Hematopoietic multipotent progenitor cell treated with erythropoietin and hydrocortisone succinate and interleukin-3 and kit ligand, for 6 days (in vitro differentiated cells): ENCODE measurements at places on chromosomes 13 and 19.
A peak's percentile ranks its signal among the peaks of the same experiment; 100 is the strongest.

DNA sequence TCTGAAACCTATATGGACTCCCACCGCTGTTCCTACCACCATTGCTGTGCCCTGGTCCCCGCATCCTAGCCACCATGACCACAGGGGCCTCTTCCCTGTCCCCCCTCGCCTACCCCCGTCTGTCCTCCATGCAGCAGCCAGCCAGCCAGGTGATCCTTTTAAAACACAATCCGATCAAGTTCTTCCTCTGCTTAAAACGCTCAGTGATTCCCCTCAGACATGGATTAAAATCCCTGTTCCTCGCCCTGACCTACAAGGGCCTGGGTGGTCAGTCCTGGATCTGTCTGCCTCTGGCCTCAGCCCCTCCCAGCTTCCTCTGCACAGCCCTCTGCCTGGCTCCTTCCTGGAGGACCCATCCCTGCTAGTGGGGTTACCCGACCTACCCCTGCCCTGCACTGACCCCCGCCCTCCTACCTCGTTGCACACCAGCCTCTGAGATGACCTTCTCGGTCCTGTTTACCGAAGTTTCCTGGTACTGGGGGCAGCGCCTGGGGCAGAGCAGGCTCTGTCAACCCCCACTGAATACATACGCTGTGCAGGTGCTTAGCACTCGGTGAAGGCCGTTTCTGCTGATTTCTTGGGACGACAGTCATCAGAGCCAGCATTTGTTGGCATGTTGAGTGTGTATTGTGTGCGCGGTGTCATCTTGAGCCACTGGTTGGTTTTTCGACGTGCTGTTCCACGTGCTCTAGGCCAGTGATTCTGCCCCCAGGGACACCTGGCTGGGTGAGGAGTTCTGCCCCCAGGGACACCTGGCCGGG is 14.7 kb upstream of the LENG8 start:
- DNase-seq: no peak

GRCh38 chr13:30802501-30802900 is 67.2 kb downstream of the ALOX5AP start:
- DNase-seq: no peak

GRCh38 chr13:99264051-99264450 is 5.9 kb upstream of the GPR18 start:
- DNase-seq: no peak

DNA sequence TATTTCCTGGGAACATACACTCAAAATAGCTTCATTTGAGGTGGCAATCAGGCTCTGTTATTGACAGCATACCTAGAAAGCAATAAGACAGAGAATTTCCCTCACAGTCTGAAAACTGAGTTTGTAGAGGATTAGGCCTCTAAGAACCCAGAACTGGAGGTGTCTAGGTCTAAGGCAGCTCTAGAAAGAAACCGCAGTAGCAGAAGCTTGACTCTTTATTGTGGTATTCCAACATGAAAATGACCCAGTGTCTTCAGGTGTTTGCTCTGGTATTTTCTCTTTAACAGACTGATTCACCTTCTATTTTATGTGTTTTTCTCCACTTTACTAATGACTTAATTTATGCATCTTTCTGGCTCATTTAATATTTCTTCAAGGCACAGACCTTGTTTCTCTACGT is 8.5 kb downstream of the COG6 start:
- no peak for DNase-seq

- peak; percentile 47 for DNase-seq
These were observed 608 bp downstream of the MYADM start for GRCh38 chr19:53868091-53868891.

DNA sequence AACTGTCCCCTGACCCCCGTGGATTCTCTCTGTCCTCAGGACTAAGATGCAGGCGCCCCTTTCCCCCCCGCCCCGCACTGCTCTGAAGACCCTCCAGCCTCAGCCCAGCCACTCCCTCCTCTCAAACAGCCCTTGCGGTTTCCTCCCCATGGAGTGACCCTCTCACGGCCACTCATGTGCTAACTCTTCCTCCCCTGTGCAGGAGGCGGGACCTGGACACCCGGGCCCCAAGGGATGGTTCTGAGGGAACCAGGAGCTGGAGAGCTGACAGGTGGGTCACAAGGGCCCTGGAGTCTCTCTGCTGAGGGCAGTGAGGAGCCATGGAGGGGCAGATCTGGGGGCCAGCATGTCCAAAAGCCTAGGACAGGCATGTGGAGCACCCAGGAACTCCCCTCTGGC is 1.9 kb downstream of the ISOC2 start:
- no peak for DNase-seq
